ENCODE measurements at places on chromosomes 4 and X.

- no peak for DNase-seq
Measured at GRCh38 chr4:52911684-52912294, 49.7 kb downstream of the RASL11B start.

GRCh38 chr4:1204828-1205585, 32.6 kb upstream of the SPON2 start:
- no peak for DNase-seq

- DNase-seq, result no peak
Measured at GRCh38 chrX:54193085-54193821, 10.2 kb upstream of the FAM120C start.

DNA sequence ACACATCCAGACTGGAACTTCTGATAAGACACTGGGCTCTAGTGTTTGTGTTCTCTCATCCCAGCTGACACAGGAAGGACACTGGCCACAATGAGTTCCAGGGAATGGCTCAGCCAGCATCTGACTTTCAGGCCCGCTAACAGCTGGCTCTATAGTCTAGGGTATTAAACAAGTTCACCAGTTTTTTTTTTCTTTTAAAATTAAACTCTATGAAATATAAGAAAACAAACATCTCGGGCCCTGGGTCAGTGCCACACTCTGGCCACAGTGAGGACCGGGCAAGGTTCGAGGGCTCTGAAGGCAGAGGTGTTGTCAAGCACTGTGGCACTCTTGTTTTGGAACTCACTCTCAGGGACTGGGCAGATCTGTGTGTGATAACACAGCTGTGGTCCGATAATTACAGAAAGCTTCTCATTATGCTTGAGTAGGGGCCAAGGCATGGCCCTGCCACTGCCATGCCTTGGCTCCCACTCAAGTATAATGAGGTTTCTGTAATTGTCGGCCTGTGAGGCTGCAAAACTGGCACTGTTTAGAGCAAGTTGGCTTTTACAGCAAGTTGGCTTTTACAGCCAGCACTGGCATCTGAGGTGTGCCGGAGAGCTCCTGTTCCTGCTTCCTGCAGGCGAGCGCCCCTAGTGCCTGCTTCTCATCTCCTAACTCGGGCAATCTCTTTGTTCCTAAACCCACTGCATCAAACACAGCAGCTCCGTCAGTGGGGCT, 62.8 kb downstream of the PPP1R2C start:
- no peak for DNase-seq

- DNase-seq, result no peak
Measured at GRCh38 chrX:23287191-23287725, 47.4 kb upstream of the PTCHD1 start.

- DNase-seq, result no peak
Measured at GRCh38 chr4:121728798-121729226, 32.0 kb upstream of the ANXA5 start.

- no peak for DNase-seq
Measured at GRCh38 chrX:137930533-137930932, 364.6 kb downstream of the ZIC3 start.

DNA sequence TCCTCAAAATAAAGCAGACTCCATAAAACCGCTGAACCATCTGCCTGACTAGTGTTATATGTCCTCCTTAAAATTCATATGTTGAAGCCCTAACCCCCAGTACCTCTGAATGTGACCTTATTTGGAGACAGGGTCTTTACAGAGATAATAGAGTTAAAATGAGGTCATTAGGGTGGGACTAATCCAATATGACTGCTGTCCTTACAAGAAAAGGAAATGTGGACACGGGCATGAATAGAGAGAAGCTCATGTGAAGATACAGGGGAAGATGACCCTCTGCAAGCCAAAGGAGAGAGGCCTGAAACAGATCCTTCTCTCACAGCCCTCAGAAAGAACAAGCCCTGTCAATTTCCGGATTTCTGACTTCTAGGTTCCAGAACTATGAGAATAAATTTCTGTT, 82.0 kb upstream of the KLHL13 start:
- DNase-seq, result no peak

GRCh38 chr4:139458543-139458942, 4.6 kb downstream of the RAB33B start:
- no peak for DNase-seq

DNA sequence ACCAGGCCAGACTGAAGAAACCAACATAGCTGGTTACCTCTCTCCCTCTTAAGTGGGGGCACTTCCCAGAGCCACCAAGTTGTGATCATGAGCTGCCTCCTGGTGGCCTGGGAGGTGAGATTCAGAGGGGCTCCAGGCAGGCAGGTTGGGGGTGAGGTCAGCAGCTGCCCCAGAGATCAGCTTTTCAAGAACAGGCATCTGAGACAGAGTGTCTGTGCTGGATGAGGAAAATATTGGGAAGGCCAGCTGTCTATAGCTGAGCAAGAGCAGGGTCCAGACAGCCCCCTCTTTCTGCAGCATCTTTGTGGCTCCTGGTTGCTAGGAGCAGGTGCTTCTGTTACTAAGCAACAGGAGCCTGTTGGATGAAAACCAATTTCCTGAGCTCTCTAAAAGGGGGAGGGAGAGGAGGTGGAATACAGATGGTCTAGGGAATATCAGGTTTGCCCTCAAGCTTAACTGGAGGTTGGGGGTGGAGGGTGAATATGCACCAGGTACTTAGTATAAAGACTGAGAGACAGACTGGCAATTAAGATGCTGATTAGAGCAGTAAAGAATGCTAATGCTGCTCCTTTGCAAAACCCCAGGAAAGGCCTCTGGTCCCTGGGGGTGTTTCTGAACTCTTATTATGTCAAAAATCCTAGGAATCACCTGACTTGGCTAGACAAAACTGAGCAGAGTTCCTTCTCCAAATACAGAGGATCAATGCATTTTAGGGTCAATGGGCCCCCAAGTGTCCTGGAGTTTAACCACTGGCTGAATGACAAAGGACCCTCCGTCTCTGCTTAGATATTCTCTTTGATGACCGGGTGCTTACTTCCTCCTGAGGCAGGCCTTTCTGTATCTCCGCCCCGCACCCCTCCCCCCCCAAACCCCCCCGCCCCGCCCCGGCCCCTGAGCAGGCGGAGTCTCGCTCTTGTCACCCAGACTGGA, 21.4 kb downstream of the ZCCHC13 start:
- no peak for DNase-seq

DNA sequence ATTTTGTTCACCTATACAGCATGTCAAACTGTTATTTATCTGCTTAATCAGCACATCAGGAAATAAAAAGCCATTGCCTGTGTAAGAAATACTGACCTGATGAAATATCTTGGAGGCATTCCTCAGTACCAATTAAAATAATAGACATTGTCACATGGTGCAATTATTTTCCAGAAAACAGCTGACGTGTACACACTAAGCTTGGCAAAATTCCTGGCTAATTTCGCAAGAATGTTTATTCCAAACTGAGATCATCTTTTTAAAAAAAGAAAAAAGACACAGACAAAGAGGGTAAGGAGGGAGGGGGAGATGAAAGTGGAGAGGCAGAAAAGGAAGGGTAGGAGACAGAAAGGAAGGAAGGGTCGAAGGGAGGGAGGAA, 61.9 kb upstream of the NFKB1 start:
- DNase-seq, result peak; percentile 53

Measured in brain pericyte (primary cell).